ENCODE measurements at places on chromosomes 12 and 14. TPM values are rescaled to one million over a fixed set of nuclear protein-coding genes. Genes with fewer than 3 reads are reported as not detected.
A peak's percentile ranks its signal among the peaks of the same experiment; 100 is the strongest.

- no peak for DNase-seq
These were observed 49.5 kb upstream of the NUAK1 start for GRCh38 chr12:106188256-106188655.

DNA sequence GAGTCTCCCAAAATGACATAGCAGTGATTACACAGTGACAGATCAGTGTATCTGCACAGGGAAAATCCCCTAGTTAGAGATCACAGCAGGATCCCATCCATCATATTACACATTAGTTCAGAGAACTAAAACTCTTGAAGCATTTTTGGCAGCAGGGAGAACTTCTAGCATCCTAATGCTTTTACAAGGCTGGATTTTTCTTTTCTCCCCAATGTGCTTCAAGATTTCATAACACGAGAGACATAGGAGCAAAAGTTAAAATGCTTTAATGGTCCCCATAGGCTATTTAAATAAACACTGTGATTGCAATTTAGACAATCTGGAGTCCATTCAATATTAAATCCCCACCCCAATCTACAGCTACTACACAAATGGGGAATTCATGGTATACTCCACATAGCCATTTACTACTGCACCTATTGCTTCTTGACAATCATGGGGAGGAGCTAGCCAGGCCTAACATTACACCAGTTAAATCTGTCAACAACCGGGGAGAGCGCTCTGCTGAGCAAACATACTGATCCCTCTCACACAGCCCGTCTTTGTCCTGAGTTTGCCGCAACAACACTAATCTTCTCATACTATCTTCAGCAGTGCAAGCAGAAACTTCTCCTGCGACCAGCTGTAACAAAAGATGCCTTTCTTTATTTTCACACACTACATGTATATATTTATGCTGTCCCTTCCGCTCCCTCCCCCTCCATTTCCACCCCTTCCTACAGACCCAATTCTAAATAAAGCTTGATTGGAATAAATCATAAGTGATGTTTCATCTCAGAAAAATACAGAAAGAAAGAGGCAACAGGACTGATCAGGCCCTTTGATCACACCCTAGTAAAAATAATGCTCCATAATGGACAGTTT, 120.3 kb upstream of the SOX5 start:
- no peak for DNase-seq

GRCh38 chr12:4296751-4297150, 23.2 kb downstream of the CCND2 start:
- no peak for DNase-seq

DNA sequence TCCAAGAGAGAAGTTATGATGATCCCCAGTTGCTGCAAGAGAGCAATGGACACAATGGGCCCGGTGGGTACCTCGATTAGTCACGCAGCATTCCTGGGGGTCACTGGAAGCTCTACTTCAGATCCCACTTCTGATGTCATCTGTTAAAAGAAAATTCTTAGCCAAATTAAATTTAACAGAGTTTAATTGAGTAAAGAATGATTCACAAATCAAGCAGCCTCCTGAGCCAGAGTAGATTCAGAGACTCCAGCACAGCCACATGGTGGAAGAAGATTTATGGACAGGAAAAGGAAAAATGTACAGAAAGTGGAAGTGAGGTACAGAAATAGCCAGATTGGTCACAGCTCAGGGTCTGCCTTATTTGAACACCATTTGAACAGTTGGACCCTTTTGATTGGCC, 107.5 kb downstream of the SPTSSA start:
- no peak for DNase-seq

- no peak for DNase-seq
These were observed 19.2 kb upstream of the TRAF3 start for GRCh38 chr14:102758087-102758486.

DNA sequence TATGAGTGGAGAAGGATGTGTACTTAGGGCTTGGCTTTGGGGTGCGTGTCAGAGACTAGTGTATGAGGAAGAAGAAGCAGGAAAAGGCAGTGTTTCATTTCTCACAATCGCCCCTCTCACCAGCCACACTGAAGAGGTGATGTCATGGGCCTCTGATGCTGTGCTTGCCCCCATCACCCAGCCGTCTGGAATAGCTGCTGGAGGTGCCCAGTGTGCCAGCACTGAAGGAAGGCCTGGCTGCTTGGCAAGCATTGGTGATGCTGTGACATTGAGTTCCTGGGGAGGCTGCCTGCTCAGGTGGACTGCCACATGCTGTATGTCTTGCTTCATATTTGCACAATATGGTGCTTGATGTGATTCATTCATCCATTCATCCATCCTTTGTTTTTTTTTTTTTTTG, 56.2 kb downstream of the CRADD start:
- no peak for DNase-seq

GRCh38 chr12:96780330-96780729, 126.7 kb upstream of the NEDD1 start:
- DNase-seq = no peak

DNA sequence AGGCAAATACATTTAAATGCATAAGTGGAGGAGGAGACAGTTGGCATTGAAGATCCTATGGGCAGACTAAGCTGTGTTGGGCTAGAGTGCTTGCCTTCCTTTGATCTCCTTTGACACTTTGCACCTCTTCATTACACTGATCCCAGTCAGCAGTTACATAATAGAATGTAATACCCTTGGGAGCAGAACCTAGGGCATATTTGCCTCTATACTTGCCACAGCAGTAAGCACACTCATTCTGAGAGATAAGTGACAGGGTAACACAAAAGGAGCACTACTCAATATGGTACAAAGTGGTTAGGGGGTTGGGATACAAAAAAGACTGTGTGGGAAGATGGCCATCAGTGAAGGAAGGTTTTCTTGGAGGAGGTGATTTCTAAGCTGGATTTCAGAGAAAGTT, 9.0 kb downstream of the MARS1 start:
- DNase-seq = no peak

DNA sequence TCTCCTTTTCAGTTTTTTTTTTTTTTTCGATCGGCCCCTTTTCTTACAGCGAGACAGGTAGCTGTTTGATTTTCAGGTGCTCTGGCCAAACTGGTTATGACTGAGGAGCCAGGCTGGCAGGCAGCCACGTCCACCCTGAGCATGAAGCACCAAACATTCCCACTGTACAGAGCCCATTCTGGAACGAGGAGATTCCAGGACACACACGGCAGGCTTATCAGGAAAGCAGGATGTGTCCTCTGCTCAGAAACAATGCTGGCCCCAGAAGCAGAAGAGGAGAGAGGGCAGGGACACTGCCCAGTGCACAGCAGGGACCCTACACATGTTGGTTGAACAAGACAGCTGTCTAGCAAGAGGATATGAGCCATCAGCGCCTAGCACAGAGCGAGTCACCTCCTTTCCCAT, 3.7 kb upstream of the KRT2 start:
- DNase-seq = no peak

GRCh38 chr12:96809522-96809921, 97.5 kb upstream of the NEDD1 start:
- DNase-seq = no peak

DNA sequence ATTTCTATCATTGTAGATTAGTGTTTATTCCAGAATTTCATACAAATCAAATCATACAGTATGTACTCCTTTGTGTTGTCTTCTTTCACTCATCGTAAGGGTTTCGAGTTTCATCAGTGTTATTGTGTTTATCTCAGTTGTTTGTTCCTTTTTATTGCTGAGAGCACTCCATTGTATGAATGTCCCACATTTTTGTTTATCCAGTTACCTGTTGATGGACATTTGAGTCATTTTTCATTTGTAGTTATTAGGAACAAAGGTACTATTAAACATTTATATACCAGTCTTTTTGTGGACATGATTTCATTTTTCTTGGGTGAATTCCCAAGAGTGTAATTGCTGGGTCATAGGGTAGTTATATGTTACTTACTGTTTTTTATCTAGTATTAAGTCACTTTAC, 70.0 kb downstream of the BICD1 start:
- DNase-seq = no peak

GRCh38 chr14:34693228-34693939, 21.0 kb downstream of the CFL2 start:
- peak; percentile 32 for DNase-seq

DNA sequence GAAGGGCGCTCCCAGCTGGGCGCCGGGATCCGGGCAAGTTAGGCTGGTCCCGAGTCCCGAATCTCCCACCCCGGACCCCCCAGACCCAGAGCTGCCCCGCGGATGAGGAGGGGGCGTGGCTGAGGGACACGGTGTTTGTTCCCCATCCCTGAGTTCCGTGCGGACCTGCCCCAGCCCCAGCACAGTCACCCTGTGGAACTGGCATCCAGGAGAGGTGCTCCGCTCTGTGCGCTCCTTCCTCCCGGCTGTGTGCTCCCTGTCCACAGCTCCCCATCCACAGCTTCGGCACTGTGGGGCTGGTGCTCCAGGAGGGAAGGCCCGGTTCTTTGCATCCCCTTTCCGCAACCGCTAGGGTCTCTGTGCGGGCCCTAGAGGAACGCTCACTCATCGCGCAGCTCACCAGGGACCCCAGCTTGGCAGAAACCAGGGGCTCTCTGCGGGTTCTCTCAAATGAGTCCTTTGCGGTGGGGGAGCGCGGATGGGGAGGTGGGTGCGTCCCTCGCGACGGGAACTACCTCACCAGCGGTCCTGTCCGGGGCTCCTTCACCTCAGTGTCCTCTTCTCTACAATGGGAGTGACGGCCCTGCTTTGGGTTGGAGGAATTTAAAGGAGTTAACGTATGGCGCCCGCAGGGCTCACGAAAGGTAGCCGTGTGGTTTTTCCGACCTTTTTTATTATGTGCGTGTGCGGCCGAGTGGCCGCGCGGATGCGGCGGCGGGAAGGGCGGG, 845 bp downstream of the TMEM132C start:
- DNase-seq = no peak

GRCh38 chr14:70008284-70009262, 129.4 kb downstream of the SMOC1 start:
- no peak for DNase-seq

DNA sequence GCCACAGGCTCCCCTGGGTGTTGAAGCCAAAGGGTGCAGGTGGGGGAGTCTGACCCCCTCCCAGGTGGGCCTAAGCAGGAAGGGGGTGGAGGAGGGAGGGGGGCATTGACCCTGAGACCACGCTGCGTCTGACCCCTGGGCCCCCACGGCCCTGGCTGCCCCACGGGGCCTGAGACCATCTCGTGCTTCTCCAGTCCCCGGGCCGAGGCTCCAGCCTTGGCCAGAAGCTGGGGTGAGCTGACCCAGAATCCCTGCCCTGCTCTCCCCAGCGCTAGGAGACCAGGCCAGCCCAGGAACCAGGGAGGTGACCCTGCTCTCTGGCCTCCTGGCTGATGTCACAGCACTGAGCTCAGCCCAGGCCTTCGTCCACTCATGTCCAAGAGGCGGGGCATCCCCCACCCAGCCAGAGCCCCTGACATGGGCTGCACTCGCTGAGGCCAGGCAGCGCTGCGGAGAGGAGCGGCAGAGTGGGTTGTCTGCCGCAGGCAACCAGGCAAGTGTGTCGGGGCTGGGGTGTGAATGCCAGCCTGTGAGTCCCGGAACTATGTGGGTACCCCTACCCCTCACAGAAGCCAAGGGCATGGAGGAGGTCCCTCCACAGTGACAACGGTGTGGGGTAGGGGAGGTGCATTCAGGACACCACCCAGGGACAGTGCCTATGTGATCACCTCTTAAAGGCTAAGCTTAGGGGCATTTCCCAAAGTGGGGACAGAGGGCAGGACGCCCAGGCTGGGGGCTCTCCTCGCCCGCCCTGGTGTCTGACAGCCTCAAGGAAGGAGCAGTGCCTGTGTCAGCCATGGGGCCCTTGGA, 6.3 kb downstream of the TRMT61A start:
- no peak for DNase-seq

- DNase-seq = no peak
These were observed 19.3 kb upstream of the KRT86 start for GRCh38 chr12:52254965-52255751.

GRCh38 chr12:27332714-27333402, at the start of gene BMAL2:
BMAL2 (plus strand) TSS chr12:27332836; CDS start chr12:27333073, 237 bp downstream.
- peak; percentile 19 for DNase-seq

DNA sequence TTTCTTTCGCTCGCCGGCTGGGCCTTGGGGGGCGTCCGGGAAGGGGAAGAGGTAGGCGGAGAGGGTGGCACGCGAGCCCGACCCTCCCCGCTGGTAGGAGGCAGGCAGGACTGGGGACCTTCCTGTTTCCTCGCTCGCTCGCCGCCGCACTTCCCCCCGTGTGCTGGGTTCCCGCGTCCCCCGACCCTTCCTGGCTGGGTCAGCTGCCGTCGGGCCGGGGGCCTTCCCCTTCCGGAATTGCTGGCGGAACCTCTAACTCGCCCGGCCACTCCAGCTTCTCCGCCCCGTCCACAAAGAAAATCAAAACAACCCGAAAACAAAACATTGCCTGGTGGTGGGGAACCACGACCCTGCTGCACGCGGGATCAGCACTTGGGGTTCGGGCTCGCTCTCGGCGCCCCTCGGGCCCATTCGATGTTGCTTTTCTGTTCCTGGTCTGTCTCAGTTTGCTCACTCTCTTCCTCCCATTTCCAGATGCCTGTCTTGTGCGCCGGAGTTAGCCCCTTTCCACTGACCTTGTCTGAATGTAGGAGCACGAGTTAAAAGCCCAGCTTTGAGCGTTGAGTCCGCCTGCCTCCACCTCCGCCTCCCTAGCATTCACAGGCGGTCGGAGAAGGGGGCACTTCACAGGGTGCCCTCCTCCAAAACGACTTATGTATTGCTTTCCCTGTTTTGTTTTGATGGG, 581 bp downstream of the PAPOLA start:
- DNase-seq = peak; percentile 75

DNA sequence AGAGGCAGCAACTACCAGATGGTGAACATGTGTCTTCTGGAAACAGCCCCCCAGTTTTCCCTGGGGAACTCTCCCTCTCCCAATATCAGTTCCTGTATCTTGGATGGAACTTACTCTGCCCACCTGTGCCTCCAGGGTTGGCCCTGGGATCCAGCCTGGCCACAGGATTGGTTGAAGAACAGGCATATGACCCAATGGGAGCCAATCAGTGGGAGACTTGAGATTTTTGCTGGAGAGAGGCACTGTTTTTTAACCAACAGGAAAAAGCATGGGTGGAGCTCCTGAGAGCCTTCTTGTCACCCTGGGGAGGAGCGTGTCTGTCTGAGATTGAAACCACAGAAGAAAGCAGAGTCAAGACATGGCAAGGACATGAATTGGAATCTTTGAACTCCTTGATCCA, 33.6 kb upstream of the COX6A1 start:
- DNase-seq = no peak

The CLBA1 gene
- polyA plus RNA-seq = 5.0 TPM

The EGLN3 gene
- 69.6 TPM for polyA plus RNA-seq

The TMCC3 gene
- polyA plus RNA-seq = 23.2 TPM

The CLEC6A gene
- polyA plus RNA-seq = not detected

The SCN8A gene
- polyA plus RNA-seq = 0.25 TPM

The PTPRB gene
- 15.9 TPM for polyA plus RNA-seq

The BDKRB2 gene
- 2.5 TPM for polyA plus RNA-seq

The TMEM263 gene
- 56.7 TPM for polyA plus RNA-seq

The HOXC9 gene
- polyA plus RNA-seq = 17.4 TPM

The SLC10A1 gene
- polyA plus RNA-seq = not detected
